ENCODE measurements at places on chromosomes 2 and 18.

DNA sequence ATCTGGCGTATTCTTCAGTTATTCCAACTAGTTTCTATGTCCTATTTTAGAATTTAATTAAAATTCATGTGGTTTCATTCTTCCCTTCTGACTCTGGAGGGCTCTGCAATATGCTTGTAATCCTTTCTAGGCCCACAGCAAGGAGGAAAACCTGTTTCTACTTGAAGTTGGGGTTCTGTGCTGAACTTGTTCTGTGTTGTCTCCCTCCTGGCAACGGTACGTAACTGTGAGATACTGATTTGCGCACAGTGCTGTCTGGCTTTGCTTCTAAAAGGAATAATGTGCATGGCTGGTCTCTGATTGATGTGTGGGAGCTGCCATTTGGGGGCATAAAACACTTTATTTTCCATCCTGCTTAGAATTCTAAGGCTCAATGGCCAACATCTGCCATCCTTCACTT, 81.7 kb downstream of the NABP1 start:
- DNase-seq: no peak

- no peak for DNase-seq
Measured at GRCh38 chr2:36339607-36340218, 15.9 kb upstream of the CRIM1 start.

DNA sequence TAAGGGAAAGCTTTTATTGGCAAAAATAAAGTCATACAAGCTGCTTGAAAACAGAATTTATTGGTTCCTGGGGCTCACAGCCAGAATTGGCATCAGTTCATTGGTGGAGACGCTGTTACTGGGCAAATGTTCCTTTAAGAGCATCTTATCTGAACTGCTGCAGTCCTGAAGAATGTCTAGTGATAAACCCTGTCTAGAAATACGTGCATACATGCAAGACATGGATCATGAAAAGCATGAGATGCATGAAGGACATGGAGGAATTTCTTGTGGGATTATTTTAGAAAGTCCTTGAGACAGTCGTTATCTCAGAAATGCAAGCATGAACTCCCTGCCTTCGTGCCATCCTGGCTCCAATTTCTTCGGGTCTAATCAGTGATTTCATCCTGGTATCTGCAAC, 32.5 kb upstream of the FHOD3 start:
- DNase-seq: no peak

DNA sequence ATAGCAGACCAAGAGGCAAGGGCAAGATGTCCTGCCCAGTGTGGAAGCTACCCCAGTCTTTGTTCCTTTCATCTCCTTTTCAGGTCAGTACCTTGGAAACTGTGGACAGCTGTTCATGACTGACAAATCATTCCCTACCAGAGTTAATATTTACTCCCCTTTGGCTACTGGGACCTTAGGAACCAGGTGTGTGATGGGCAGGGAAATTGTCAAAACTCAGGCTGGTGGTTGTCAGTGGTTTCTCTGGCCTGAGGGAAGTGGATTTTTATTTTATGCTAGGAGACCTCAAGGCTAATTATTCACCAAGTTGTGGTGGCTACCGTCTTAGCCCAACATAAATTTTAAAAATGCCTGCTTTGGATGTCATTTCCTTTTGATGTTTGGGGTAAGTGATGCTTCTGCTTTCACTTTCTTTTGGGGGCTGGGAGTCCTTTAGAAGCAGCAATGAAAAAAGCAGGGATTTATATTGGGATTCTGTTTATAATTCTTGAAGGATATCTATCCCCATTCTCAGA, 119.3 kb downstream of the SETBP1 start:
- DNase-seq: no peak

- no peak for DNase-seq
Measured at GRCh38 chr2:207970147-207970825, 55.0 kb downstream of the PLEKHM3 start.

DNA sequence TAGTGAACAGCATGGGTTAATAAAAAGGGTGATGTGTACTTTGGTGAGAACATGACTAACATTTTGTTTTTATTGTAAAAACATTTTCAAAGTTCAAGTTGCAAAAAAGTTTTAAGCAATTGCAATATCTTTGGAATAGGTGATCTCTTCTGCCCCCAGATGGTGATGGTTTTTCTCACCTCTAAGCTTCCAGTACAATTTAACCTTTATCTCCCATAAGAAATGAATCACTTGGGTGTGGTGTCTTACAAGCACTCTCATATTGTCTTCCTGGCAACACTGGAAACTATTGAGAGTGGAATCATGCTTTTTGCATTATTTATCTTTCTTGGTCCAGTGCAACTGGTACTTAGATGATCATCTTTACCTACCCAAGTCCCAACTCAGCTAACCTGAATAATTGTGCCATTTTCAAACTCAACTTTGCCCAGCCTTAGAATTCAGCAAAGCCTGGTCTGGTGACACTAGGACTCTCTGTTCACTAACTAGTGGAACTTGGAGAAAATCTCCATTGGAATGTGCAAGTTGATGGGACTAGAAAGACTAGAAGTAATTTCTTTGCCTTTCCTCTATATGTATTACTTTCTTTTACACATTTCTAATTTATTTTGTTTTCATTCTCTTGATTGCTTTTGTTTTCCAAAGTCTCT, 964.7 kb upstream of the ZEB2 start:
- peak; percentile 61 for DNase-seq

DNA sequence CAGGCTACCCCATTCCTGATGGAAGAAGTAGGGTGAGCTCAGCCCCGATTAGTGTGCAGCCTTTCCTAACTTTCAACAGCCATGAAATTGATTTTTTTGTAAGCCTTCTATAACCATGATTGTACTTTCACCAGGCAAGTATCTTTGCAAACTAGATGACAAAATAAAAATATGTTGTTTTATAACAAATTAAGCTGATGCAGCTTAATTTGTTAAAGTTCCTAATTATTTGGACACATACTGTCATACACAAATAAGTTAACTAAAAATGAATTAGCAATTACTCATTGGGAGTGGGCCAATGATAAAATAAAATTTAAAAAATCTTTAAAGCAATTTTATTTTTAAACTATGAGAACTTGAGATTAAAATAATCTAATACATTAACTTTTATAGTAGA, 113.1 kb upstream of the FANCL start:
- no peak for DNase-seq

GRCh38 chr2:1824202-1824905, 80.0 kb upstream of the PXDN start:
- no peak for DNase-seq

Measured in HS-5 (cell line).